Vagina (tissue), 2 donors: ENCODE measurements at places on chromosomes 4 and X. TPM values are rescaled to one million over a fixed set of nuclear protein-coding genes. Genes with fewer than 3 reads are reported as not detected.

DNA sequence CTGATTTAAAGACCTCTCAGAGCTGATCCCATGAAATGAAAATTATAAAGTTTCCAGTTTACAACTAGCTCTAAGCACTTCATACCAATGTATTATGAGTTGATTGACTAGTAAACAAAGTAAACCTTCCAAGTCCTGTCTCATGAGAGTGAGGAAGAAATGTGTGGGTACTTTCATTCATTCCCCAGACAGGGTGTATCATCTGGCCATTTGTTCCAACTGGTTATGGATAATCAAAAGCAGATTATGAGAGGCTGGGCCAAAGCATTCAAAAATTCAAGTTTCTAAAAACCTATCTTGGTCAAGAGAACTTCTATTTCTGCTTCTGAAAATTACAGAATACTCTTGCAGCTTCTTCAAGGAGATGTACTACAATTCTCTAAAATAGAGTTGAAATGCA lies 193.3 kb upstream of the RASGEF1B start:
- no peak for DNase-seq

The TMSB15A gene
- total RNA-seq = not detected

DNA sequence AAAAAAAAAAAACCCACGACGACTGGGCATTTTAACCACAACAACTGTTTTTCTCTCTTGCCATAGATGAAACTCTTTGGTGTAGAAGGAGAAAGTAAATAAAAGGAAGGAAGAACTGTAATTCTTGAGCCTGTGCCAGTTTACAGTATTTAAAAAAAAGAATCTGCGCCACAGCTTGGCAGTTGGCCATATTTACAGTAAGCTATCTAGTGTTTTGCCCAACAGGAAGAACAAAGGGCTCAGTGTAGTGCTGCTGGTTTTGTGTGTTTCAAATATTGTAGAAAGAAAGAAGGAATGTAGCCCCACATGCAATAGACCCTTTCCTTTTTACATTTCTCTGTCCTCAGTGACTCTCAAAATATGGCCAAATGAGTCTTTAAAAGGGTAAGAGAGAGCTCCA lies 66.1 kb downstream of the NR3C2 start:
- no peak for DNase-seq

The TLL1 gene
- 7.9 TPM for total RNA-seq

The SETD7 gene
- 51.8 TPM for total RNA-seq

The ASB12 gene
- not detected for total RNA-seq

The DGAT2L6 gene
- not detected for total RNA-seq
